ENCODE measurements at places on chromosomes 5 and 9.

- no peak for DNase-seq
Observed at GRCh38 chr5:79005151-79005550, 20.0 kb upstream of the ARSB start.

DNA sequence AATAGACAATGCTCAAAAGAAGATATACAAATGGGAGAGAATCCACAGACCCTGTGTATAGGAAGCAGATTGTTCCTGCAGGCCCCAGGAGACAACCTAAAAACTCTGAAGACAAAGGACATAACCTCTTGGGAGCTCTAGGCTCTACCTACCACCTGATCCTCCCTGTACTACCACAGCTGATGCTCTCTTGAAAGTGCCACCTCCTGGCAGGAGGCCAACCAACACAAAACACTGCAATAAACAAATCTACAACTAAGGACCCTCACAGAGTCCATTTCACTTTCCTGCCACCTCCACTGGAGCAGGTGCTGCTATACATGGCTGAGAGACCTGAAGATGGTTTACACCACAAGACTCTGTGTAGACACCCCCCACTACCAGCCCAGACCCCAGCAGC lies 49.0 kb downstream of the STARD4 start:
- DNase-seq = no peak

DNA sequence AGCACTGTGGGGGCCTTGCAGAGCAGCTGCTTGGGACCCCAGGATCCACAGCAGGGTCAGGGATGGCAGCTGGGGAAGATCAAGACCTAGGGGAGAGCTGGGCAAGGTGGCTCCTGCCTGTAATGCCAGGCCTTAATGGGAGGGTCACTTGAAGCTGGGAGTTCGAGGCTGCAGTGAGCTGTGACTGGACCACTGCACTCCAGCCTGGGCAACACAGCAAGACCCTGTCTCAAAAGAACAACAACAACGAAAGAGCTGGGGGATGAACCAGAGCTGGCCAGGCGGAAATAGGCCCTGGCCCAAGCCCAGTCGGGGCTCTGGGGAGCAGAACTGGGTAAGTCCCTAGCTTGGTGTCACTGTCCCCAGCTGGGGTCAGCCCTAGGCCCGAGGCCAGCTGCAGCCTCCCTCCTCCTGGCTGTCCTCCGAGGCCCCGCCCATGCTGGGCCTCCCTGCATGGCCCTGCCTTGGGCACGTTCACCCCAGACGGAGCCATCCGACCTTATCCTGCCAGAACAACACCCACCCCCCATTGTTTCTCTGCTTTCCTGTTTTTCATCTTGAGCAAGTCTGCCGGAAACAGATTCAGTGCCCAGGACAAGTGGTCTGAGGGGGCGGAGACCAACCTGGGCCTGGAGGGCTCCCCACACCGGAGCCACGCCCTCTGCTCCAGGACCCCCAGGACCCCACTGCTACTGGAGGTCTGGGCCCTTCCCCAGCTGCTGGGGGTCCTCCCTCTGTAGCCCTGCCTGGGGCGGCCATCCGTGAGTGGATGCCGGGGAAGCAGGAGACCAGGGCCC lies 1.9 kb downstream of the DIPK1B start:
- no peak for DNase-seq

GRCh38 chr9:95463148-95464060 lies 53.4 kb downstream of the PTCH1 start:
- DNase-seq = no peak

GRCh38 chr5:57420801-57421200 lies 61.8 kb downstream of the ACTBL2 start:
- DNase-seq = no peak

GRCh38 chr5:168530621-168531150 lies 1.6 kb downstream of the FBLL1 start:
- DNase-seq = peak; percentile 27

GRCh38 chr5:143055596-143056338 lies 285.6 kb downstream of the ARHGAP26 start:
- DNase-seq = peak; percentile 59

- DNase-seq = no peak
Observed at GRCh38 chr9:108017671-108018070, 528.1 kb upstream of the KLF4 start.

GRCh38 chr5:137669811-137670210 lies 66.1 kb downstream of the KLHL3 start:
- DNase-seq = no peak

DNA sequence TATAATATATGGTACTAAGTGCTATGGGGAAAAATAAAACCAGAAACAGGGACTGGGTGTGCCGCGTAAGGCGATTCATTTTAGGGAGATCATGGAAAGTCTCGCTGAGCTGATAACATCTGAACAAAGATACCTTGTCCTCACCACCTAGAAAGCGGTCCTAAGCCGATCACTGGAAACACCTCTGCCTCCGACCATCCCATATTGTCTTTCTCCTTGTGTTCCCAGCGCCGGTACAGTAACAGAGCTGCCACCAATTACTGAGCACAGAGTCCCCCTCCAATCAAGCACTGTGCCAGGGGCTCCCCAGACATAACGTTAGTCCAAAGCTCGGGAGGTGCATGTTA lies 704 bp downstream of the CCDC112 start:
- no peak for DNase-seq

- DNase-seq = no peak
Observed at GRCh38 chr5:44646016-44646415, 162.7 kb upstream of the MRPS30 start.

- peak; percentile 32 for DNase-seq
Observed at GRCh38 chr5:24183981-24184380, 460.8 kb downstream of the CDH10 start.

GRCh38 chr9:121485623-121486022 lies 14.0 kb downstream of the GGTA1 start:
- no peak for DNase-seq

DNA sequence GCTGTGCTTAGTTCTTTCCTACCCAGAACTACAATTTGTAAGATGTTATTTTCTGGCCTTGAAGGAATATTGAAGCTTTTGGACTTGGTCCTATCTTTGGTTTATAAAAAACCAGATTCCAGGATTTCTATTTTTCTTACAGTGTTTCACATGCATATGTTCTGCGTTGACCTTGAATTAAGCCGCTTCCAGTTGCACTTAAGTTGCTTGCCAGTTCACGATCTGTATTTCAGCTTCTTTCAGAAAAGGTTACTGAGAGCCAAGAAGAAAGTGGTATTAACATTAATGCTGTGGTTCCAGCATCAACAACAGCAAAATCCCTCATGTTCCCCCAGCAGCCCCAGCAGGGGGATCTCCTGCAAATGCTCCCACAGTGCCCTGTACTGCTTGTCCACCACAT lies 156.4 kb upstream of the ADAMTS16 start:
- DNase-seq = no peak

DNA sequence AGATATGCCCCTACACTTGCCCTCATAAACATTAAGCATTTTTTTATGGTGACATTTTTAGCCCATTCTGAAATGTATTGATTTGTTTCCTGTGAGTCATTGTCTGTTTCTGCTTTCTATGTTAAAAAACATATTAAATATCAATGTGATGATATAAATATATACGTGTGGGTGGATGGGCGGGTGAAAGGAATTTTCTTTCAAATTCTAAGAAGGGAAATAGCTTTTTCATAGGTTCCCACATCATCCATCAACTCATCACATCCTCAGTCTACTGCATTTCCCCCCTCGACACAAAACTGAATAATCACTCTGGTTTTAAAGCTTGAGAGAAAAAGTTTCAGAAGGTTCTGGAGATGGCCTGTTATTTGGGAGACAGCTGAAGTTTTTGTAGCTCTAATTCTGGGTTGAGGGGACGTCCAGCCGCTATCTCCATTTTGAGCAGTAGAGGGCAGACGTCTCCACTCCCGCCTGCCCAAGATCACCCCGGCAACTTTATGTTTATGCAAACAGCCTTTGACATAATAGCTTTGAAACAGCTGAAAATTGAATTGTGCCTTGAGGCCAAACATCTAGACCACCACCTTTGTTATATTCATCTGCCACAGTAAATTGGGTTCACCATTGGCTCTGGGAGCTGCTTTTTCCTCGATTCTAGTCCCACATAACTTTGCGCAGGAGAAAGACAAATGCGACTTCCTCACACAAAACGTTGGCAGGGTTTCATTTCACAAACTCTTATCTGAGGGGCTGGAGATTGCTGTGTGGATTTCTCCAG lies 216.2 kb upstream of the CLINT1 start:
- DNase-seq = peak; percentile 73

DNA sequence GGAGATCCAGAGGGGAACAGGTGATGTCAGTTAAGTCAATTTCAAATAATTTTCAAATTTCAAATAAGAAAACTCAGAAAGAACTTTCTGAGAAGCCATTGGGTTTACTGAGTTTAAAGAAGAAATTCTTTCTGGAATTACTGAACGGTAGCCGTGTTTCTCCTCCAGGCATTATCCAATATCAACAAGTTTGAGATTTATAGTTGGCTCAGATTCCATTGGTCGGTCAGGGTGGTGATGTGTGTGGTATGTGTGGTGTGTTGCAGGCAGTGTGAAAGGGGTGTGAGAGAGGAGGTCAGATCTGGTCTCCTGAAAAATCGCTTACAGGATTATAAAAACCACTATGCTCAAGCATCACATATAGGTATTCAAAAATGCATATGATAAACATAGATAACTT lies 60.1 kb downstream of the PDE4D start:
- DNase-seq = no peak

DNA sequence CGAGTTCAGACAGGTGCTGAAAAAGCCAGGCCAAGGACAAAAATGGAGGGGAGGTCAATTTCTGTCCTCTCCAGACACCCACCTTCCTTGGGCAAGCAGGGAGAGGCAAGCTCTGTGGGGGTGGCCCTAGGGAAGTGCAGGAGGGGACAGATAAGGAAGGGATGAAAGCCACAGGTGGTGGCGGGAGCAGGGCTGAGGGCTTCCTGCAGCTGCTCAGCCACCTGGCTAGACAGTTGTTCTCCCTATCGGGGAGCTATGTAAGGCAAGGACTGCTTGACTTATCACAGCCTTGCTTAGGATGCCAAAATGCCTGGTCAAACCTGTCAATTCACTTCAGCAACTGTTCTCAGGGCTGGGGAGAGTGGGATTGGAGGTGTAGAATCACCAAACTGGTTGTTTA lies 266.1 kb downstream of the ZSWIM6 start:
- DNase-seq = no peak

DNA sequence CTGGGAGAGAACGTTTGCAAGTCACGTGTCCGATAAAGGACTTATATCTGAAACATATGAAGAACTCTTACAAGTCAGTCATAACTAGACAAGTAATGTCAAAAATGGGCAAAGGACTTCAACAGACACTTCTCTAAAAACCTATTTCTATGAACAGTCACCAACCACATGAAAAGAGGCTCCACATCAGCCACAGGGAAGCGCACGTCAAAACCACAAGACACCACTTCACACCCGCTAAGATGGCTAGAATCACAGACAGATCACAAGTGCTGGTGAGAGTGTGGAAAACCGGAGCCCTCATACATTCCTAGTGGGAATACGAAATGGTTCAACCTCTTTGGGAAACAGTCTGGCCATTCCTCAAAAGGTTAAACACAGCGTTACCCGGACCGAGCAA lies 11.5 kb upstream of the CARD9 start:
- DNase-seq = no peak

- no peak for DNase-seq
Observed at GRCh38 chr9:92711844-92712243, 41.9 kb upstream of the IPPK start.

GRCh38 chr5:91423871-91424270 lies 40.8 kb upstream of the ARRDC3 start:
- no peak for DNase-seq

GRCh38 chr9:96379461-96379860 lies 4.0 kb downstream of the SLC35D2 start:
- DNase-seq = no peak

DNA sequence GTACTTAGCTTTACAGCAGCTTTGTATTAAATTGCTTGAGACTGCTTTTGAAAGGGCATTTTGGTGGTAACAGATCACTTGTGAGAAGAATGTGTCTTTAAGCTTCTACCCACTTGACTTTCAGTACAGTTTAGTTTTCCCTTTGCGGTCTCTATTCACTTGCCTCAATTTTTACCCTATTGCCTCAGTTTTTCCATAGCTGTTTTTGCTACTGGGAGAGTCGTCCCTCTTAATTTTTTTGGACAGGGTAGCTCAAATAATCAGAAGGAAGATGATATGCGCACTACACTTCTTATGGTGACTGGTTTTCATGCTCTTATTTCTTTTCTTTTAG lies 18.8 kb downstream of the UGCG start:
- no peak for DNase-seq

GRCh38 chr9:13786131-13786530 lies 506.6 kb upstream of the MPDZ start:
- DNase-seq = peak; percentile 50

GRCh38 chr5:143362664-143363227 lies 40.7 kb downstream of the NR3C1 start:
- no peak for DNase-seq
